ENCODE measurements at places on chromosomes 5 and 9. TPM values are rescaled to one million over a fixed set of nuclear protein-coding genes. Genes with fewer than 3 reads are reported as not detected.

- no peak overlapping the region for H3K4me3 ChIP-seq
- DNase-seq: no peak
- H3K4me1 ChIP-seq: peaks cover 30% of the 10 kb centered on the region
- no peaks in the 10 kb centered on the region for H3K36me3 ChIP-seq
- H3K27ac ChIP-seq: no peak overlapping the region
- H3K27me3 ChIP-seq: no peaks in the 10 kb centered on the region
These were observed 105.3 kb upstream of the BOD1 start for GRCh38 chr5:173721601-173722232.

DNA sequence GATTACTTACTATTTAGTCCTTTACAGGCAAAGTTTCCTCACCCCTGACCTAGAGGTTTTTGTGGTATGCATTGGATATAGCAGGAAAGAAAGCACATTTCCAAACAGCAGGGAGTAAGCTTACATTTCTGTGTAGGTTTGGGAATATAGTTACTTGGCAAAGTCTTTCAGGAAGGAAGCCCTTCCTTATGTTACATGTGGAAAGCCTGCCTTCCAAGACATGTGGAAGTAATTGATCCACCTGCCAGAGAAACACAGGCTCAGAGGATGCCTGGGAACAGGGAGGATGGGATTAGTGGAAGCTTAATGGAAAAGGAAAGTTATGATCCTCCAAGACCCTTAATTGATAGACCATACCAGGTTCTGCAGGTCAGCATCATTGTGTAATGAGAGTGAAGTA lies 87.3 kb upstream of the PPP1R2B start:
- H3K4me3 ChIP-seq: no peak overlapping the region
- H3K27me3 ChIP-seq: no peaks in the 10 kb centered on the region
- H3K27ac ChIP-seq: no peak overlapping the region
- DNase-seq: no peak

SPOCK1 gene
- 15.7 TPM for total RNA-seq

DNA sequence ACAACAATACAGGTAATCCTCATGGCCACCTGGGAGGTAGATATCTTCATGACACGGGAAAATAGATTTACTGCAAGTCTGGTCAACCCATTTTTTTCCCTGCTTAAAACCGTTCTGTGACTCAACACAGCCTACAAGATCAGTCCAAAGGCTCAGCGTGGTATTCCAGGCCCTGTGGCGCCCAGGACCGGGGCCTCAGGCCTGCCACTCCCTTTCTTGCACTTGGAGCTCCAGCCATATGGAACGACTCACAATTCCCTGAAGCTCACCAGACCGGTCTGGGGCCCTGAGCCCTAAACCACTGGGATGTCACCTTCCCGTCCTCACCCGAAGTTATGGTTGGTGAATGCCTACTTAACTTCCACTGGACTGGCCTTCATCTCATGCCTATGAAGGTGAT lies 6.5 kb upstream of the MLANA start:
- no peak overlapping the region for H3K4me3 ChIP-seq
- DNase-seq: no peak
- H3K27me3 ChIP-seq: no peaks in the 10 kb centered on the region
- no peak overlapping the region for H3K27ac ChIP-seq
- H3K36me3 ChIP-seq: no peaks in the 10 kb centered on the region

- peaks cover 2% of the 10 kb centered on the region for H3K27me3 ChIP-seq
- H3K4me3 ChIP-seq: no peak overlapping the region
- H3K27ac ChIP-seq: no peak overlapping the region
- no peaks in the 10 kb centered on the region for H3K36me3 ChIP-seq
These were observed 337.4 kb upstream of the PUM3 start for GRCh38 chr9:3181049-3181953.

GRCh38 chr9:72946821-72947220 lies 6.0 kb downstream of the ALDH1A1 start:
- DNase-seq: no peak
- H3K27me3 ChIP-seq: no peaks in the 10 kb centered on the region
- no peaks in the 10 kb centered on the region for H3K36me3 ChIP-seq
- peaks cover 7% of the 10 kb centered on the region for H3K4me1 ChIP-seq
- no peak overlapping the region for H3K4me3 ChIP-seq

DNA sequence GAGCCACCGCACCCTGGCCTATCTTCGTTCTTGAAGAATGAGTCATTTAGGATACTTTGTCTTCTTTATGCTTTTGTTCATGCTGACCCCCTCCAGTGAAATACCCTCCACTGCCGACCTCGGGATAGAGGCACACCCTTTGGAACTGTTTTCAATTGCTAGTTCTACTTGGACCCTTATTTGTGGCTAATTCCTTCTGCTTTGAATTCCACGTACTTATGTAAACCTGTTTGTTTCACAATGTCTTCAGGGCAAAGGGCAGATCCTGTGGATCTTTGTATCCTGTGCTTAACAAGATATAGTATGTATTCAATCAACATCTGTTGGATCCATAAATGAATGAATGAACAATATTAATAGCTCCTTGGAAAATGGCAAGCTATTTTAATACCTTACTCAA lies 19.6 kb upstream of the AOPEP start:
- H3K27me3 ChIP-seq: no peaks in the 10 kb centered on the region
- H3K4me3 ChIP-seq: no peak overlapping the region
- no peaks in the 10 kb centered on the region for H3K4me1 ChIP-seq
- DNase-seq: no peak

DNA sequence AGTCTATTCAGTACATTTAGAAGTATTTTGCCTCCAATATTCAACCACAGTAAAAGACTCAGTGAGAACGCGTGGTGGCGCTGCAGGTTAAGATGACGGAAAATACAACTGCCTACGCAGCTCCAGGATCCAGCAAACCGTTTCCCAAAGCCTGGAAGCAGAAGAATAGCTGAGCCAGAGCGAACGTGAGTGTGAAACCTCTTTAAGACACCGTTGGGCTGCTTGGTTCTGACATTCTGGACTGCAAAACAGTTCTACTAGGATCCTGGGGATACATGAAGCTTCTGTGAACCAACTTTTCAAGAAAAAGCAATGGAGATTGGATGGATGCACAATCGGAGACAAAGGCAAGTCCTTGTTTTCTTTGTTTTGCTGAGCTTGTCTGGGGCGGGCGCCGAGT lies at the start of gene PCDHB16:
Gene PCDHB16 (plus strand): TSS at position 140 of the 400 bp plus-strand sequence. CDS start 173 bp downstream, at position 313.
- no peak within 1 kb of the TSS for H3K27ac ChIP-seq
- H3K4me1 ChIP-seq: no peaks in the 10 kb centered on the region
- H3K4me3 ChIP-seq: peak within 1 kb of the TSS; percentile 37
- DNase-seq: peak; percentile 44
- no peaks in the 10 kb centered on the region for H3K27me3 ChIP-seq
- H3K36me3 ChIP-seq: no peaks in the 10 kb centered on the region

DNA sequence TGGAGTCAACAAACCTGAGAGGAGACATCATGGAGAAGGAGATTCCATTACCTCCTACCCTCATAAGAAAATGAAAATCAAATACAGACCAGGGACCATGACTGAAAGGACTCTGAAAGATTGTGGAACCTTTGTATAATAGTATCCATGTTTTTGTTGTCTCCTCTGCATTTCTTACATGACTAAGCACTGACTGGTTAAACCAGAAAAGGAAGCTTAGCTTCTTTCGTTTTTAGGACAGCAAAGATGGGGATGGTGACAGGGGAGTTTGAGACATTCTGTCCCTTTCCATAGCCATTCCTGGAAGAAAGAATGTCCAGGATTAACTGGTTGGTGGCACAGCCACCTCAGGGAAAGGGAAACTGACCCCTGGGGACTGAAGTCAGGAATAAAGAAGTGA lies 22.2 kb downstream of the ITGA1 start:
- H3K4me1 ChIP-seq: no peaks in the 10 kb centered on the region
- no peak for DNase-seq
- H3K36me3 ChIP-seq: no peaks in the 10 kb centered on the region

CNTLN gene
- total RNA-seq: 8.0 TPM
